NAMALWA (cell line): ENCODE measurements at places on chromosomes 11 and 22.

DNA sequence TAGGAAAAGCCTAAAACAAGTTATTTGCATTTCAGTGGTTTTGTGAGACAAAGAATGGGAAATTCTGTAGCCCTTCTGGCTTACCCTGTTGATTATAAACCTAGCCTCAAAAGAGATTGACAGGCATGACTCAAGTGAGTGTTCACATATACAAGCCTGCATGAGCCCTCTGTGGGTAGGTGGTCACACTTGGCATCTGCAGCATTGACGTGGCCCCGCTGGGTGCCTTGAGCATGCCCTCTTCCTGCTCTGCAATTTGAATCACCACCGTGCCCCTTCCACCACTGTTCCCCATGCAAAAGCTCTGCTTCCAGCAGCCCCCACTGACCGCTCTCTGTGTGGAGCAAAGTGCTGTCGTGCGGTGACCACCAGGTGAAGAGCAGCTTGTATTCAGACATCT, 21.0 kb upstream of the ADSL start:
- no peak for DNase-seq

DNA sequence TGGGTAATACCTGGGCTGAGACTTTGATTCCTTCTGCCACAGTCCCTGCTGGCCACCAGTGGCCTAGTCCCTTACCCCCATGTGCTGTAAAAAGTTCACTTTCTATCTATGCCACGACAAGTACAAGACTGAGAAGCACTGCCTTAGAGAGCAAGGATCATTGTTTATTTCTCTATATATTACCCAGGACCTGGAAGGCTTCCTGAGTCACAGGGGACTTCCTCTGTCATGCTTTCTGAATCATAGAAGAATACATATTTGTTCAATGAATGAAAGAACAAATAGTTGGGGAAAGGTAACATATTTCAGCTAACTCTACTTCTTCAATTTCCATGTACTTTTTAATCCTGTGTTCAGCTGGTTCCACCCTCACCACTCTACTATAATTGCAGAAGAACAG, 5.5 kb upstream of the SYT9 start:
- no peak for DNase-seq

- DNase-seq = no peak
These were observed 186.8 kb downstream of the ETS1 start for GRCh38 chr11:128400382-128401203.

DNA sequence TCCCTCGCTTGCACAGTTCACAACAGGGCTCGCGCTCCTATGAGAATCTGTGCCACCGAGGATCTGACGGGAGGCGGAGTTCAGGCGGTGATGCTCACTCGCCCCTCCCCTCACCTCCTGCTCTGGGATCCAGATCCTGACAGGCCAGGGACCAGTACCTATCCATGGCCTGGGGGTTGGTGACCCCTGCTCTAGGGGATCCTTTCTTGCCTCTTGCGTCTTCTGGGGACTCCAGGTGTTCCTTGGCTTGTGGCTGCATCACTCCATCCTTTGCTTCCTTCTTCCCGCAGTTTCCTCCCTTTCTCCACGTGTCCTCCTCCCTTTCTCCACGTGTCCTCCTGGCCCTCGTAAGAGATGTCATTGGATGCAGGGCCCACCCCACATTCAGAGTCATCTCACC, 30.6 kb upstream of the KRTAP5-7 start:
- DNase-seq = no peak

GRCh38 chr22:38317122-38317994, at the start of gene CSNK1E:
Gene CSNK1E, minus strand, starts transcription at chr22:38317433. Its CDS starts 3,276 bp downstream, at chr22:38314157.
- peak; percentile 60 for DNase-seq

- no peak for DNase-seq
These were observed 873 bp downstream of the GPHA2 start for GRCh38 chr11:64934682-64935358.

DNA sequence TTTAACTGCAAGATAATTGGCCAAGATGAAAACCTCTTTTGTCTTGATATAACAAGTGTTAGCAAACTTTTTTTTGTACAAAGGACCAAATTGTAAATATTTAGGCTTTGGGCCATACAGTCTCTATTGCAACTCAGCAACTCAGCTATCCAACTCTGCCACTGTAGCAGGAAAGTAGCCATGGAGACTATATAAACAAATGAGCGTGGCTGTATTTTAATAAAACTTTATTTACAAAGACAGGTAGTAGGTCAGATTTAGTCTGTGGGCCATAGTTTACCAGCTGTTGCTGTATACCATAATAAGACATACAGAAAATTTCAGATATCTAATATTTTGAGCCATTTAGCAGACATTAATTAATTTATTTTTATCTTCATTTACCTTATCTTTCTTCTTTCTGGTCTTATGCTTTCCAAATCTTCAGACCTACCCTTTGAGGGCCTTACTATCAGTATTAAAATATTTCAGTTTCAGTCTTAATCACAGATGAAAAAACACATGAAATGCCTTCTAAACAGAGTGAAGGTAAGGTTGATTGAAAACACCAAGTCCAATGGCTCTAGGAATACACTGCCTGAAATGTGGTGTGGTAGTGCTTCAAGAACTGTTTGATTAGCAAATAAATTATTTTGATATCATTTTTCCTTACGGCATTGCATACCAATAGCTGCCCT, 256.9 kb upstream of the CTSC start:
- DNase-seq = no peak

GRCh38 chr11:112343368-112344039, 82.8 kb upstream of the PLET1 start:
- DNase-seq = no peak

DNA sequence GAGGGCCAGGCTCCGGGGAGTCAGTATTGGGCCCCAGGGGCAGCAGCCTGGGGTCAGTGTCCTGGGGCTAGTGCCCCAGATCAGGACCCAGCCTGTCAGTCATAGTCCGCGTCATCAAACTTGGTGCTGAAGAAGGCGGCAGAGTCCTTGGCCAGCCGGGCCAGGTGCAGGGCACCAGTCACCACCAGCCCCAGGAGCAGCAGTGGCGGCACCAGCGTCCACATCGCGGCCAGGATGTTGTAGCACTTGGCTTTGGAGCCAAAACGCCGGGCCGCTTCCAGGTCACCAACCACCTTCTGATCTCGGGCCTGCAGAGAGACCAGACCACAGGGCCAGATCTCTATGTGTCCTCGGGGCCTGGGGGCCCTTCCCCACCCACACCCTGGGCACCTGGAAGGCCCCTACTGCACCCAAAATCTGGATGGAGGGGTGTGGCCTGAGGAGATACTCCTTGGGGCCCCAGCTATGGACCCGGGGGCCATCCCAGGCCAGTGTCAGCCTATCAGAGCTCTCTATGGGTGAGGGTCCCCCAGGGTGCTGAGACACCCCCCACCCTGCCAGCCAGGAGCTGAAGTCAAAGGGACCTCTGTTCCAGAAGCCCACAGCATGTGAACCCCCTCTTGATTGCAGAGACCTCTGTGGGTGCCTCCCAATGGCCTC, 790 bp downstream of the IFITM5 start:
- DNase-seq = no peak

- peak; percentile 79 for DNase-seq
These were observed 2.2 kb upstream of the RPS19BP1 start for GRCh38 chr22:39534591-39535356.

- DNase-seq = no peak
These were observed 12.3 kb downstream of the RBM4B start for GRCh38 chr11:66665369-66665768.

- no peak for DNase-seq
These were observed 33.6 kb upstream of the GRAMD4 start for GRCh38 chr22:46586531-46587011.

DNA sequence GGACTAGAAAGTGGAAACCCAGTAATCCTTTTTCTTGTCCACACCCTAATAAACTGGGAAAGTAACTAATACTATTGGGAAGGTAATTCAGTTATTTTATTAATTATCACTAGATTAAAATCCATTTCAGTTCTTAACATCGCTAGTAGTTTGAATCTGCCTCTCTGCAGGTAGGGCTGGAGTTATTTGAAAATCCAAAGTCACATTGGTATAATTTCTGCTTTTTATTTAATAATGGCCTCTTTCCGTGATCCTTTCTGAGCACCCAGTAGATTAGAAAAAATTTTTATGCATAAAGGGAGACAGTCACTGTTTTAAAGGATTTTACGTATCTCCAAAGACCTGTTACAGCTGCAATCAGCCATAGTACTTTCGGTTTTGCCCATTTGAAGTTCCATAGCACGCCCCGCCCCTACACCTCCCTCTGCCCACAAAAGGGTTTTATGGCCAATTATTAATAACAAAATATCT, 605 bp upstream of the COPB1 start:
- peak; percentile 76 for DNase-seq

DNA sequence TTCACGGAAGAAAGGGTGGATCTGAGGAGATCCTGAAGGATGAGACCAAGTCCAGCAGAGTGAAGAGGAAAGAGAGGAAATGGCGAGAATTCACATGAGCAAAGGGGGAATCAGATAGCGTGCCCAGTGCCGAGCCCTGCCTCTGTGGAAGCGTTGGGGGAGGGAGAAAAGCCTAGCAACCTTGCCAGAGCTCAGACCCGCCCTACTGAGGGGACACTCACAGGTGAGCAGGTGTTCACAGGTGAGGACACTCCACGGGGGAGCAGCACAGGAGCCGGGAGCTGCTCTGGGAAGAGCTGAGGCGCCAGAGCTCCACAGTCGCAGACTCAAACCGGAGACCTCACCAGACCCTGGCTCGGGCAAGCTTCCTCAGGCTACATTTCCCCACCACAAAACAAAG, 56.2 kb downstream of the MICAL3 start:
- no peak for DNase-seq

DNA sequence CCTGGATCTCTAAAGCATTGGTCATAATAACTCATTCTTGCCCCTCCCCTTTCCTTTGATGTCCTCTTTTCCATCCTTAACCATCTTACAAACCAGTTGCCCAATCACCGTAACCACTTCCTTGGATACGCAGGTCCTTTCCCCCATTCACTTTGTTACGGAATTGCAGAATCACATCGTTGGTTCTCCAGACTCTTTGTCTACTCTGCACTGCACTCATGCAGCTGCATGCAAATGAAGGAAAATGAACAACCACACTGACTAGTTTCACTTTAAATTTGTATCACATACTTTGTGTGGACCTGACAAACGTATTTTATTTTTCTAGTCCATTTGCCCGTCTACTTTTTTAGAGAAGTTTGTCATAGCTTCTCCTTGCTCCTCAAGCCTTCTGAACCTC, 69.9 kb downstream of the SLC5A12 start:
- peak; percentile 13 for DNase-seq

DNA sequence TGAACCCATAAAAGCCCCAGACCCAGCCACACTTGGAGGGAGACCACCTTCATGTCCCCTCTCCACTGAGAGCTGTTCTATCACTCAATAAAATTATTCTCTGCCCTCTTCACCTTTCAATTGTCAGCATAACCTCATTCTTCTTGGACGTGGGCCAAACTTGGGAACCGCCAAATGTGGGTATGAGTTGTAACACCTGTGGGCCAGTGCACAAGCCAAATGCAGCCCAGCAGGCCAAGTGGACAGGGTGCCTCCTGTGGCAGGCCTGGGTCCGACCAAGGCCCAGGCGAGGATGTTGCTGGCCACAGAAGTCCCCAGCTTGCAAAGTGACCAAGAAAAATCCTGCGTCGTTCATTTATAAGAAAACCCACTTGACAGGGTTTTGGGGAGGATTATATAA, 621.2 kb downstream of the METTL15 start:
- no peak for DNase-seq

DNA sequence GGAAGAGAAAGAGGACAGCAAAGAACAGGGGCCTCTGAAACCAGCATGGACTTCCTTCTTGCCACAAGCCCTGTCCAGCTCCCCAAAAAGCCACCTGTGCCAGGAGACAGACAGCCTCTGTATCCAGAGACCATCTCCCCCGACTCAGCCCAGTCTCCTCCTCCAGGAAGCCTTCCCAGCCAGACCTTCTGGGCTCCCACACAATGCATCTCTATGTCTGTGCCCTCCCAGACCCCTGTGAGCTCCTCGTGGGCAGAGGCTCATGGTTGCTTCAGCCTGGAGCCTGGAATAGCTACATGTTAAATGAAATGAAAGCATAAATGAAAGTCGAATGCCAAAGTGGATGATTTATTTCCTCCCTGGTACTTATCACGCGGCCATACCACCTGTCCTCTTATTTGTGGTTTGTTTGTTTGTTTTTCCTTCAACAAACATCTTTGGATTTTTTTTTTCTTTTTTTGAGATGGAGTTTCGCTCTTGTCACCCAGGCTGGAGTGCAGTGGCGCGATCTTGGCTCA, 7.3 kb upstream of the ARAP1 start:
- DNase-seq = no peak
